Forelimb muscle (tissue), 1 donor: ENCODE measurements at places on chromosomes 16 and 17. TPM values are rescaled to one million over a fixed set of nuclear protein-coding genes. Genes with fewer than 3 reads are reported as not detected.

Gene CLEC19A
- 0.16 TPM for polyA plus RNA-seq

Gene CDRT4
- 4.1 TPM for polyA plus RNA-seq

Gene TNFRSF13B
- 0.13 TPM for polyA plus RNA-seq

Gene SNF8
- 63.4 TPM for polyA plus RNA-seq

Gene CCDC200
- polyA plus RNA-seq = 10.0 TPM

Gene PMP22
- 228 TPM for polyA plus RNA-seq

Gene KRTAP4-6
- not detected for polyA plus RNA-seq

DNA sequence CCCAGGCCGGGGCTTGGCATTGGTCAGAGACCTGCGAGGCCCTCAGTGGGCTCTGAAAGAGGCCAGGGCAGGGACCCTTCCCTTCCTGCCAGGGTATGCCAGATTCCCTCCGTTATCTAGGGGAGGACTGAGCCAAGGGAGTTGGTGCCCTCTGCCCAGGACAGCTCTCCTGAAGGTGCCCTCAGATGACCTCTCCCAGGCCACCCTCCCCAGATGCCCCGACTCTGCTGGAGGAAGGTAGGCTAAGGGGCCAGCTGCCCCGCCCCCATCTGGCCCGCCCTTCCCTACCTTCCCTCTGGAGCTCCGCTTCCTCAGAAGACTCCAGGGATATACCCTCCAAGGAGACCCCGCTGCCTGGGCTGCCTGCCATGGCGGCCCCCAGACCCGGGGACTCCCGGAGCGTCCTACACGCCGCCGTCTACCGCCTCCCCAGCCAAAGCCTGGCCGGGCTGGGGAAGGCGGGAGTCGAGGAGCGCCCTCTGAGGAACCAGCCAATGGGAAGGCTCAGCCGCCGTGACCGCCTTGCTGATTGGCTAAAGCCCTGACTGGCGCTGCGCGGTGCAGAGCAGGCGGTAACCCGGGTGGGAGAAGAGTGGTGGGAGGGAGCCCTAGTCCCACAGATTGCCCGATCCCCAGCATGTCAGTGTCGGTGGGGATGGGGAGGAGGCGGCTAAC lies 7.0 kb downstream of the MPP2 start:
- DNase-seq = no peak

- DNase-seq = peak; percentile 75
Measured at GRCh38 chr16:51508490-51509212, 357.6 kb upstream of the SALL1 start.
